SK-N-SH (cell line): ENCODE measurements at places on chromosomes 1 and 21. TPM values are rescaled to one million over a fixed set of nuclear protein-coding genes. Genes with fewer than 3 reads are reported as not detected.

DNA sequence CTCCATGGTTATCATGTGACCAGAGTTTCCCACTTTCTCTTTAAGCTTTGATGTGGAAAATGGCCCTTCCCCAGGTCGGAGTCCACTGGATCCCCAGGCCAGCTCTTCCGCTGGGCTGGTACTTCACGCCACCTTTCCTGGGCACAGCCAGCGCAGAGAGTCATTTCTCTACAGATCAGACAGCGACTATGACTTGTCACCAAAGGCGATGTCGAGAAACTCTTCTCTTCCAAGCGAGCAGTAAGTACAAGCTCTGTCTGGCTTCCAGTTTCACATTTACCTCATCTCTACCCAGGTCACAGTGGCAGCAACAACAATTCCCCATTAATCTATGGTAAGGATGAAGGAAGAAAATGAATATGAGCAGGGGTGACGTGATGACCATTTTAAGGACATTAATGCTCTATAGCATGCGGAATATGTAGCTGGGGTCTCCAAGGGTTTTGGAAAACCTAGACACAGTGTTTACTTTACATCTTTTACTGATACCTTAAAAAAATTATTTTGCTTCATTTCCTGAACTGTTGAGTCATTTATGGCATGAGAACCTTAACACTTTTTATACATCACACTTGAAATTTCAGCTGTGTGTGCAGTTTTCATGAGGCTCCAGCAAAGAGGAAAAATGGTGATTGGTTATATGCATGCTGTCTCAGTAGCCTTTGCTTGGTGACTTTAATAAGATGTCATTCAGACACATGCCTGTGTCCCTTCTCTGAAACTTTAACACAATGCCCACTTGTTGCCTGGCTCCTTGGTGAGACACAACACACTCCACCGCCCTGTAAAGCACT lies 286.3 kb upstream of the SGIP1 start:
- H3K4me1 ChIP-seq, result peaks cover 44% of the 10 kb centered on the region
- no peak for DNase-seq
- H3K27ac ChIP-seq, result peak overlapping the region; percentile 28; the same call in 1 of the 2 replicates

DNA sequence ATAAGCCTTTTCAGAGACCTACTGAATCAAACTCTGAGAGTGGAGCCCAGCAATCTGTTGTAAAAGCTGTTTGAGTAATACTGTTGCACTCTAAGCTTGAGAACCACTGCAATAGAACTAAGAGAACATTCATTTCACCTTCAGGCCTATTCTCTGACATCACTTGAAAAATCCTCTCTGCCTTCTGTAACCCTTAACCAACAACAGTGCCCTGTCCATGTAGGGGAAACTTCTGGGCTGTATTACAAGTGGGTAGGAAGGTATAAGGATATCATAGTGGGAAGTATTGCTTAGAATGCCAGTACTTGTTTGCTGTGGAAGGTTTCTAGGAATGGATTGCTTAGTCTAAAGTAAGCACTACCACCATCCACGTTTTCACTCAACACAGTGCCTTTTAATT lies 42.9 kb downstream of the SH3GLB1 start:
- H3K27me3 ChIP-seq, result no peaks in the 10 kb centered on the region
- H3K27ac ChIP-seq, result no peak overlapping the region

- H3K36me3 ChIP-seq, result peaks cover 7% of the 10 kb centered on the region; the same call in 1 of the 2 replicates
- H3K27ac ChIP-seq, result no peak overlapping the region
- H3K27me3 ChIP-seq, result no peaks in the 10 kb centered on the region
- H3K4me1 ChIP-seq, result no peaks in the 10 kb centered on the region
Measured at GRCh38 chr21:46371204-46372013, 47.5 kb downstream of the PCNT start.

DNA sequence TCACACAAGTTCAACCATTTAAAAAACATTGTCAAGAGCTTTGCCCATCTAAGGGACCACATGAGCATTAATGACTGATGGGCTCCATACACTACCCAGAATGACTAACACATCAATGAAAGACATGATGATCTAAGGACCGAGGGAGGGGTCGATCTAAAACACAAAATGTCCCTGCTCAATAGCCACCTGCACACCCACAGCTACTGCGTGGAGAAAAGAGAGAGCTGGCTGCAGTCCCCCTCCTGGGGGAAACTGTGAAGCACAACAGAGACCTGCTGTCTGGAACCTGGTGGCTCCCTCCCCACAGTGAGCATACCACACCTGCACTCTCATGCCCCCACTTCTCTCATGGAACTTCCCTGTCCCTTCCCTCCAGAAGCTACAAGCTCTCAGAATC lies 130.1 kb upstream of the ERG start:
- no peak for DNase-seq
- H3K27ac ChIP-seq, result no peak overlapping the region
- H3K4me3 ChIP-seq, result no peak overlapping the region
- no peaks in the 10 kb centered on the region for H3K36me3 ChIP-seq

- H3K27me3 ChIP-seq, result no peaks in the 10 kb centered on the region
- peak overlapping the region; percentile 58 for H3K27ac ChIP-seq
- H3K36me3 ChIP-seq, result no peaks in the 10 kb centered on the region
- no peak overlapping the region for H3K4me3 ChIP-seq
- H3K4me1 ChIP-seq, result peaks cover 21% of the 10 kb centered on the region
- peak; percentile 72 for DNase-seq
Measured at GRCh38 chr1:94045465-94046056, 75.4 kb downstream of the ABCA4 start.

DNA sequence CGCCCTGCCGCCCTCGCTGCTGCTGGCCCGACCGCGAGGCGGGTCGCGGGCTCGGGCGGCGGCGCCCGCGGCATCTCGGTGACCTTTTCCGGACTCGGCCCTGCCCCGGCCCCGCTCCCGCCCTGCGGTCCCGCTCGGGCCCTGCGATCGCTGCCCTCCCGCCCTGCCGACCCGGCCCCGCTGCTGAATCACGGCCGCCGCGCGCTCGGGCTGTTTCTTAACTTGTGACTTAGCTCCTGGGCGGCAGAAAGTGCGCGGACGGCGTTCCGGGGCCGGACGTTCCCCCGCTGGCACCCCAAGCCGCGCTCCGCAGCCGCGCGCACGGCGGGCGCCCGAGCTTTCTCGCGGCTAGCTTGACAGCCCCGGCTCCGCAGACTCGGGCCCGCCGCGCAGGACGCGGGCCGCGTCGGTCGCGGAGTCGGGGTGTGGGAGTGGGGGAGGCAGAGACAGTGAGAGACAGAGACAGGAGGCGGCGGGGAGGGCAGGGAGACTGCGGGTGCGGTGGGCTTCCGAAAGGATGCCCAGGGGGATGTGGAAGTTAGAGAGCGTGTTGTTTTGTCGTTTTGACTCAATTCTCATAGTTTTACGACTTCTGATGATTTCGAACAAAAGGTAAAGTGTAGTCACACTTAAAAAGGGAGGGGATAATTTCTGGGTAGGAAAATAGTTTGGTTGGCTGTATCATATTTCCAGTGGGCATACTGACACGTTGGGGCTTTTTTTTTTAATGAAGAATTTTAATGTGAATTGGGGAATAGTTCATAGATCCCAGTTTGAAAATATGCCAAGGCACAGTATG lies 49.8 kb downstream of the PRDM2 start:
- peaks cover 16% of the 10 kb centered on the region for H3K4me1 ChIP-seq
- H3K36me3 ChIP-seq, result no peaks in the 10 kb centered on the region
- H3K27me3 ChIP-seq, result no peaks in the 10 kb centered on the region
- H3K4me3 ChIP-seq, result peak overlapping the region; percentile 98
- peak overlapping the region; percentile 70 for H3K27ac ChIP-seq

DNA sequence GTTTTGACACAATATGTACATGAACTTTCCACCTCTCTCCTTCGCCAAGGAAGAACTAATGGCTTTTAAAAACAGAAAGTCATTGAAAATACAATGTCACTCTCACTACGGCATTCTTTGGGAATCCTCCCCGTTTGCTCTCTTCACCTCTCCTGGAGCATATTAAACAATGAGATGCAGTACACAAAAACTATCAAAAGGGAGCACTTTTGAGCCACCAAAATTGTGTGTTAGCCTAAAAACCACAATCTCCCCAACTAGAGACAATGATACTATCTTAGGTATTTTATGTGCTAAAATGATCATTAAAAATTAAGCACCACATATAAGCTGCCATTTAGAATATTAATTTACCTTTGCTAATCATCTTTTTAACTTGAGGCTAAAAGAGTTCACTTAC lies 425.5 kb downstream of the KCTD3 start:
- H3K27ac ChIP-seq, result no peak overlapping the region
- H3K36me3 ChIP-seq, result no peaks in the 10 kb centered on the region
- DNase-seq, result peak; percentile 32

DNA sequence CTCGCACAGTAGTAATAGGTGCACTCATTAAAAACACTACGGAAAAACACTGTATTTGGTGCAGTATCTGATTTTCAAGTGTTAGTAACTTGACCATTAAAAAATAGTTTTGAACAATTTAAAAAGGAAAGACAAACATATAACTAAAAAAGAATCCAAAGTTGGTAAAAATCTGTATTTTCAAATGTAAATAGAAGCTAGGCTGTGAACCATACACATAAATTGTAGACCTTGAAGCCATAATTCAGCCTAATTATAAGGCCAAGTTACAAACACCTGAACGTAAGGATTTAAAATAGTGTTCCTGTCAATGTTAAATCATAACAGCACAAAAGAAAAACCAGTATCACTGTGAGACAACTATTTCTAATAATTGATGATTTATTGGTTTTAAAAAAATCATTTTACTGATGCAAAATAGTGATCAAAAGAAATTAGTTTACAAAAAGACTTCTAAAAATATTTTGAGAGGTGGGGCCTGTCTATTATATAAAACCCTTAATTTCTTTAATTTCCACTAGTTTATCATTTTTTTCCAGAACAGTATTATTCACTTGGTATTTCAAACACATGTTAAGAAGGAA lies 4.5 kb downstream of the IRF2BP2 start:
- H3K27me3 ChIP-seq, result no peaks in the 10 kb centered on the region
- H3K4me1 ChIP-seq, result peaks cover 27% of the 10 kb centered on the region
- H3K27ac ChIP-seq, result peak overlapping the region; percentile 98
- H3K4me3 ChIP-seq, result peak overlapping the region; percentile 83

DNA sequence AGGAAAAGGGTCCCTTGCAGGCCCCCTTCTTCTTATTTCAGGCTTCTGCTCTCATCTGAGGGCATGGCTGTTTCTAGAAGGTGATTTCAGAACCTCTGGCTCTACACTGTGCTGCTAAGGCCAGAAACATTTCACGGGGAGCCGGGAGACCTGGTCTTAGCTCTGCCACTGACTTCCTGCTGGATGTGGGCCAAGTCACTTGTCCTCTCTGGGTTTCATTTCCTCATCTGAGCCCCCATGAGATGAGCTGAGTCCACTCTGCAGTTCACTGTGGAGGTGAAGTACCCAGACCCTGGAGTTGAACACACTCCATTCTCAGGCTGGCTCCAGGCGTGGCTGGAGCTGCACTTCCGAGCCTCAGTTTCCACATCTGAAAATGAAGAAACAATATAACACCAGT lies 2.1 kb downstream of the PADI1 start:
- DNase-seq, result no peak
- no peak overlapping the region for H3K27ac ChIP-seq

GRCh38 chr1:182139496-182139895 lies 78.0 kb upstream of the ZNF648 start:
- no peaks in the 10 kb centered on the region for H3K36me3 ChIP-seq
- no peaks in the 10 kb centered on the region for H3K4me1 ChIP-seq
- H3K27me3 ChIP-seq, result no peaks in the 10 kb centered on the region
- no peak for DNase-seq
- no peak overlapping the region for H3K4me3 ChIP-seq

GRCh38 chr1:179883040-179883744 lies 1.1 kb downstream of the TOR1AIP1 start:
- peak overlapping the region; percentile 98 for H3K27ac ChIP-seq
- H3K27me3 ChIP-seq, result no peaks in the 10 kb centered on the region
- peaks cover 14% of the 10 kb centered on the region for H3K4me1 ChIP-seq
- DNase-seq, result peak; percentile 80

The TMEM269 gene
- 0.05 and 0.08 TPM in 2 replicates for polyA plus RNA-seq

The STX12 gene
- polyA plus RNA-seq, result 12.4 and 12.9 TPM in 2 replicates

The CENPF gene
- polyA plus RNA-seq, result 14.5 and 14.9 TPM in 2 replicates

The MIXL1 gene
- polyA plus RNA-seq, result 0.03 TPM in 1 of 2 replicates, not detected in the other

The TMCC2 gene
- polyA plus RNA-seq, result 5.3 and 6.0 TPM in 2 replicates

The TEKT2 gene
- 1.0 and 1.2 TPM in 2 replicates for polyA plus RNA-seq

The OR10J1 gene
- polyA plus RNA-seq, result not detected in 2 replicates

The PACC1 gene
- 23.1 and 34.8 TPM in 2 replicates for polyA plus RNA-seq
